Naive B cell (primary cell): ENCODE measurements at places on chromosomes 1 and 21. TPM values are rescaled to one million over a fixed set of nuclear protein-coding genes. Genes with fewer than 3 reads are reported as not detected.

DNA sequence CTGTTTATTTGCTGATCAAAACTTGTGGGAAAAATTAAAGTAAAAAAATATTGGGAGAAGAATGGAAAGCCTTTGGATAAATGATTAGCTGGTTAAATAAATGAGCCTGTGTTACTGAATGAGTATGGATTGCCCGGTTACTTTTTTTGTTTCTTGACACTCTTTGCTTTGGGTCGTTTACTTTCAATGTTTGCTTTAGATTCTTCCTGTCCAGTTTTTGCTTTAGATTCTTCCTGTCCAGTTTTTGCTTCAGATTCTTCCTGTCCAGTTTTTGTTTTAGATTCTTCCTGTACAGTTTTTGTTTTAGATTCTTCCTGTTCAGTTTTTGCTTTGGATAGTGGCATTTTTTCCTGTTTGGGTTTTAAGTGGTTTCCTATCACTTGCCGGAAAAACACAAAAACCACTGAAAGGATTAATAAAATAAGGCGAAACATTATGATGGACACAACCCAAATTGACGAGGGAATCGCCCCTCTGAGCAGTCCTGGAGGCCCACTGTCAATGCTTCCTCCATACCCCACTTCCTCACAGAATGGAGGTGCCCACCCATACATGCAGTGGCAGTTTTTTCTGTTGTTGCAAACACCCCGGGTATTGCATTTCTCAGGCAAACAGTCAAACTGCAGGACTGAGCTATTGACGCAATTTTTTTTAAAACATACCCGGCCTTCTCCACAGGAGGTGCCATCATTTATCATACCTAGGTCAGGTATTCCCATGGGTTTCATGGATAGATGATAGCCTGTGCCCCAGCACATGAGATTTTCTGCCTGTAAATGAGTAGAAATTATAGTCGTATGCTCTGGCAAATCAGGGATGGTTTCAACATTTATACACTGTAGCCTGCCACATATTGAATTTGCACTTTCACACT, 2.3 kb downstream of the ADAM30 start:
- no peak overlapping the region for H3K4me3 ChIP-seq
- peaks cover 16% of the 10 kb centered on the region for H3K27me3 ChIP-seq
- no peaks in the 10 kb centered on the region for H3K4me1 ChIP-seq
- DNase-seq, result no peak
- H3K27ac ChIP-seq, result no peak overlapping the region

DNA sequence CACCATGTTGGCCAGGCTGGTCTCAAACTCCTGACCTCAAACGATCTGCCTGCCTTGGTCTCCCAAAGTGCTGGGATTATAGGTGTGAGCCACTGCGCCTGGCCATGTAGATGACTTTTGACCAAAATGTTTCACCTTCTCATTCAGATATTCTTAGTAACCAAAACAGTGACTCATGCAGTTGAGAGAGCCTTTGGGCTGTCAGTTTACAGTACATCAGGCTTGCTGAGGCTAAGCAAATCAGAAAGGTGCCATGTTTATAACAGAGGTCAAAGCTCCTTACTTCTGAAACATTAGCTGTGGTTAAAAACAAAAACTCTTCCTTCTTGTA, 21.0 kb downstream of the CNIH4 start:
- peaks cover 28% of the 10 kb centered on the region for H3K36me3 ChIP-seq
- no peak for DNase-seq
- H3K4me1 ChIP-seq, result peaks cover 25% of the 10 kb centered on the region
- H3K27ac ChIP-seq, result no peak overlapping the region
- H3K4me3 ChIP-seq, result no peak overlapping the region

NEGR1 gene
- polyA plus RNA-seq, result not detected

KCNA3 gene
- 48.0 TPM for polyA plus RNA-seq

OR2T29 gene
- polyA plus RNA-seq, result 0.38 TPM

ZNF281 gene
- 43.0 TPM for polyA plus RNA-seq

LAD1 gene
- not detected for polyA plus RNA-seq

ESRRG gene
- not detected for polyA plus RNA-seq
